ENCODE measurements at places on chromosomes 2 and 18.

- DNase-seq, result no peak
Observed at GRCh38 chr2:34851804-34852203, 1252.7 kb upstream of the FAM98A start.

- no peak for DNase-seq
Observed at GRCh38 chr2:4346628-4347027, 643.3 kb downstream of the DCDC2C start.

DNA sequence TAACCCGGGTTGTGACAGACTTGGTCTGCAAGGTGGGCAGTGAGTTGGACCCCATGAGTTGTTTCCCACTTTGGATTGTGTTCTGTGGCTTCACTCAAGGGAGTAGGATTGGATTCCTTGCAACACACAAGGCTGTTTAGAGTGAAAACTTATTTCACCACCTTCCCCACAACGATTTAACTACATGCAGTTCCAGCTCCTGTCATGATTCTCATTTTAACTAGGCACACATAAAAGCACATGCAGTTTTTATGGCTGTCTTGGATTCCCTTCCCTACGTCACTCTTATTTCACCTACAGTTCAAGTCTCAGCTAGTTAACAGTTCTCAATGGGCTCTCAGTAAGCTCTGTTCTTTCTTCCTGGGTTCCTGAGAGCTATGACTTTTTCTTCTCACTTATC, 15.9 kb downstream of the EFEMP1 start:
- no peak for DNase-seq

DNA sequence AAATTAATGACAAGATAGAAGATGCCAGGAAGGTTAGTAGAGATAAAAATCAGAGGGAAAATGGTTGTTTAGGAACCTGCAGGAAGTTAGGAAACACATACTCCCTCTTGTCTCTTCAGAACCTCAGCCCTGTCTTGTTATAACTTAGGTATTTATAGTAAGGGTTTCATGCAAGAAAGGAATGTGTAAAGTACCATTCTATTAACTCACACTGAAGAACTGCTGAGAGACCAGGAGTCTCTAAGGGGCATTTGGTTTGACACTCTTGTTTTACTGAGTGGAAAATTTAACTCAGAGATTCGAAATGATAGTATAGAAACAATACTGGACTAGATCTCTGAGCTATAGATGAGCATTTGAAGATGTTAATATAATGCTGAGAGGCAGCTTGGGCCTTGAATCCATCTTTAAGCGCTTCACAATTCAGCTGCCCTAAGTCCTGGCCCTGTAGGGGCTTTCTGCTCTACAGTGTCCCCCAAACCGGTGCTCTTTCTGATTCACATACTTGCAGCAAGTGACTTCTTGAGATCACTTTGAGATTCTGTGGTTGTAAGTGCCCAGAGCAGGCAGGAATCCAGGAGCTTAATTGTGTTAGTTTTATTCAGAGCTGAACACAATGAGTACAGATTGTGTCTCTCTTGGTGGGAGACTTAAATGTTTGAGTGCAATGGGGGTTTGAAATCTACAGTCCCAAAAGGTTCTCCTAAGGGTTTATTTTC, 235.0 kb upstream of the RGPD4 start:
- no peak for DNase-seq

DNA sequence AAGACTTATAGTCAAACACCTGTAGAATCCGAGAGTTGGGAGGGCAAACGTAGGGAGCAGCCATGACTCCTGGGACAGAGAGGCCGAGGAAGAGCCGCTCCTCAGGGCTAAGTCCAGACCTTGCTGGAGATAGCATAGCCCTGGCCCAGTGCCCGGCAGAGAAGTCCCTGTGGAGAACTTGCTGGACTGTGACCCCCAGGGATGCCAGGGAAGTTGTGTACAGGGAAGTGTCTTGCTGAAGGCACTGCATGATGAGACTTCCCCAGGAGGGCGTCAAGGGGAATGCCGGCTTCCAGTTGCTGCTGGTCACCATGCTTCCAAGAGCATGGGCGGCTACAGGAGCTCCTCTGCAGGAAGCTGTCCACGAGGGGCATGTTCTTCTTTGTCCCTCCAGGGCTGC, 8.6 kb upstream of the CNDP1 start:
- DNase-seq, result no peak

GRCh38 chr2:232030229-232030628, 68.7 kb downstream of the DIS3L2 start:
- DNase-seq, result no peak

DNA sequence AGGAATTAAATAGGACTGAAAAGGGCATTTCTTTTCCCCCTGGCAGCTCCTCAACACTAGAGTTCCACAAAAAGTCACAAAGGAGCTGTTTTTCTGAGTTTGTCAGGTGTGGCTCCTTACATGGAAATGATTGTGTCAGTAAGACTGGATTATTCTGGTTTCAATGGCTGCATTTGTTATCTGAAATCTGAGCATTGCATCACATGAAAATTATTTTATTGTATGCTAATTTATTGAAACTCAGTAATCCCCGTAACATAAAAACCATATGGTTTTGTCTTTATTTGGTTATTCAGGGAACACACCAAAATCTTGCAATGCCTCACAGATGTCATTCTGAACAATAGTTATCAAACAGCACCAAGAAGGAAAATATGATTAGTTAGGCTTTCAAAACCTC, 439.7 kb upstream of the TNP1 start:
- DNase-seq, result no peak

DNA sequence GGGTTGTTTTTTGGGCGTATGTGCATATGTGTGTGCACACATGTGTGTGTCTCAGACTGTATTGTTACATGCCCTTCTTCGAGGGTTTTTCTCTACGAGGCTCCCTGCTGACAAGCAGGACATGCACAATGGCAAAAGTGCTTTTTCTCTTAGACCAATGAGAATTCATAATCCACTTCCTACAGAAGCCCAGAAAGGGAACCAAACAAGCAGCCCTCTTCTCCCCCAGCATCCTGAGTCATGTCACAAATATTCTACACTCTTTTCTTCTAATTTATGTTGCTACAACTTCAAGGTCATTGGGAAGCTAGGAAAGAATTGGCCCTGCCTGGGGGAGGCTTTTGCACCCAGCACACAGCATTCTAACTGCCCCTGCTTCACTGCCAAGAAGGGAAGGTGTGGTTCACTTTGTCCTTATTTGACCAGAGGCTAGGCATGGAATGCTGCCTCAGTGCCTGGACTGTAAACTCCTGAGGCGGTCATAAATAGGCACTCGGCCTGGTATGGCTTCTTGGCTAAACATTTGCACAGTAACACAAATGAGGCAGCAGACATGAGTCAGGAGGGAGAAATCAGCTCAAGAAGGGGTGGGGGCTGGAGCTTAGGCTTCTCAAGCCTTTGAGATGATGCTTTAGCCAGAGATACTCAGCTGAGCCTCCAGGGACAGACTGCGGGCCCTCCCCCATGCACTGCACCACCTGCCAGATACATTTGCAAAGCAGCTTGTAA, 92.7 kb upstream of the KLF7 start:
- DNase-seq, result no peak

DNA sequence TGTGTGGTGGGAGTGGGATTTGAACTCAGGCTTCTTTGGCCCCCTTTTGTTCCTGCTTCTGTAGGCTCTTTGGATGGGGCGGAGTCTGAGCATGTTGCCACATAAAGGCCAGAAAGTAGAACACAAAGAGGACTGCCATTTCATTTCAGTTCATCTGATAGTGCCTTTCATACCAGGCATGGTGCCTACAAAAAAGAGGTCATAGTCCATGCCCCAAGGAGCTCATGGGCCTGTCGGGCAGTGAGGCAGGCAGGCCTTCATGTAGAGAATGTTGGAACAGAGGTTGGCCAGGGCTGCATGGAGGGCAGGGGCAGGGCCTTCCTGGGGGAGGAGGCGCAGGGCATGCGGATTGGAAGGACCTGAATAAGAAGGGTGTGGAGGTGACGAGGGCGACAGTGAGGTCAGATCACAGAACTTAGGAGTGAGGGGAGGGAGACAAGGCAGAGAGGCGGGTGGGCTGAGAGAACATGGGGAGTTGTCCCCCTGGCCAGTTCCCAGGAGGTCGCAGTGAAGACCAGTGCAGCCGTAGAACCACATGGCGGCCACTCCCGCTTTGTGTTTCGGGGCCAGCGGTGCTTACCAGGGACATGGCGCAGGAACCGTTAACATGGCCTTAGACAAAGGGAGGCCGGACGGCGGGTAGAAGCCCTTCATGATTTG, 49.1 kb downstream of the ITGB1BP1 start:
- no peak for DNase-seq

GRCh38 chr2:64212346-64212745, 68.1 kb upstream of the PELI1 start:
- no peak for DNase-seq

GRCh38 chr2:133737242-133737993, 169.2 kb upstream of the NCKAP5 start:
- no peak for DNase-seq

DNA sequence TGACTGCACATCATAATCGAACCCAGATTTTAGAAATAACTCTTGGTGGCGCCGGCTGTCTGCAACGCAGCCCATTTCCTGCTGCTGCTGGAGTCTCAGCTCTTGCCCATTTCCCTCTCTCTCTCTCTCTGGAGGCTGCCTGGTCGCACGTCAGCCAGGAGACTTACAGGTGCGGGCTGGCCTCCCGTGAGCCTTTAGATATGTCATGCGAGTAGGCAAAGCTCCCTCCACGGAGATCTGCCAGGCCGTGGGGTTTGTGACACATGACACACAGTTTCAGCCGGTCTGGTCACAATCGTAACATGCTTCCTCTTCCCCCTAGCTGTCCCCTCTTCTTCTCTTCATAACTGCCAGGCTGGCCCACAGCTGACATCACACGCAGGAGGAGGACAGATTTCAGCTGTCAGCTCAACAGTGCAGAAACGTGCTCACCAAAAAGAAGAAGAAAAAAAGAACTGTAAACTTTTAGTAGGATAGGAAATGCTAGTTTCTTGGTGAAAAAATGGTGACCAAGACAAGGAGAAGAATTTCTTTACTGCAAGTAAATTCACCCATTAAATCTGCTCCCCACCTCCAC, 489.3 kb downstream of the ZNF516 start:
- DNase-seq, result no peak
